Caco-2 (cell line): ENCODE measurements at places on chromosomes 5 and 9. TPM values are rescaled to one million over a fixed set of nuclear protein-coding genes. Genes with fewer than 3 reads are reported as not detected.

The LCN2 gene
- not detected in 2 replicates for total RNA-seq

The CCDC152 gene
- total RNA-seq = not detected in 2 replicates

DNA sequence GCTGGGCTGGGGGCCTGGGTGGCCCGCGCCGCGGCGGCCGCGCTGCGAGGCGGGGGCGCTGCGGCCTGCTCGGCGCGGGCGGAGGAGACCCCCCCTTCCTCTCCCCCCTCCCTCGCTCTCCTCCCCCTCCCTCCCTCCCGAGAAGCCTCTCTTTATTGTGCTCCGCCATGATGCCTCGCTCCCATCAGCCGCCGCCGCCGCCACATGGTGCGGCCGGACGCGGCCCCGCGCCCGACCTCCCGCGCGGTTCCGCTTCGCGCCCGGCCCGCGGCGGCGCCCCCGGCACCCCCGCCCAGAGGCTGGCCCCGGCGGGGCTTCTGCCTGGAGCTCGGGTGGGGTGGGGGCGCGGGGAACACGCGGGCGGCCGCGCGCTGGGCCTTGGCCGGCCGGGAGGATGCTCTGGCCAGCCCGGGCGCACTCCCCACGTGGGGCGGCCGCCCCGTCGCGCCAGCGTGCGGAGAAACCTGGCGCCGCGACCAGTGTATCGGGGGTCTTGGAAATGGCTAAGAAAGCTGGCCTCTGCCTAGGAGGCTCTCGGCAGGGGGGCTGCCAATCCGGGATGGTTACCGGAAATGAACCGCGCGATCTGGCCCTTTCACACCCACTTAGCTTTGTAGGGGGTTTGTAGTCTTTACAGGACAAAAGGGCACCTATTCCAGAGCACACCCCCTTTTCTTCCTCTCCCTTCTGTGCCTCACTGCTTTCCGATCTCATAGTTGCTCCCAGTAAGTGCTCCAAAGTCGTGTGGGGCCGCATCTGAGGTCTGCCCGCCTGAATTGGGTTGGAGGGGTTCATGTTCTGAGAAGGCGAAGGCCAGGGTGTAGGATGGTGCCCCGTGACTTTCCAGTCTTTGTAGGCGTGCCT is 1.0 kb downstream of the SET start:
- peak; percentile 39 for DNase-seq

The HAVCR1 gene
- 135 and 144 TPM in 2 replicates for total RNA-seq

GRCh38 chr9:93212409-93212808 is 28.5 kb downstream of the WNK2 start:
- DNase-seq = no peak

The ARID3C gene
- total RNA-seq = not detected in 2 replicates

GRCh38 chr5:137207023-137207760 is 291.9 kb downstream of the SPOCK1 start:
- no peak for DNase-seq

GRCh38 chr5:72746736-72747135 is 69.7 kb upstream of the TNPO1 start:
- no peak for DNase-seq

- no peak for DNase-seq
These were observed 225.7 kb downstream of the MAST4 start for GRCh38 chr5:66821688-66822429.

DNA sequence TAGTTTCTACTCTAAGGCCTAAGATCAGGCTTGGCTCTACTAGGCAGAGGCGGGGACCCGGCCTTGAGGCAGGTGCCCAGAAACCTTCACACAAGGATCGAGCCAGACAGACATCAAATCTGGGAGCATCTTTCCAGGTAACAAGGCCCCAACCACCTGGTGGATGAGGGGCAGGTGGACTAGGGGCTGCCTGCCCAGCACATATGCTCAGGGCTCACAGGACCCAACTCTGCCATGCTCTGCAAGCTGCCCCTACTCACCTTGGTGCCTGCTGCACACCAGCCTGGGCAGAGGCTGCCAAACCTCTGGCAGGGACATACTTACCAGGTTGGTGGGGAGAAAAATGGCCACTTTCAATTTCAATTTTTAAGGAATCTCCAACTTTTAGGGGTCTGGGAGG is 2.2 kb upstream of the ZNF618 start:
- DNase-seq = no peak

The CREBRF gene
- total RNA-seq = 12.3 and 12.6 TPM in 2 replicates

The SPINK7 gene
- total RNA-seq = not detected in 2 replicates

DNA sequence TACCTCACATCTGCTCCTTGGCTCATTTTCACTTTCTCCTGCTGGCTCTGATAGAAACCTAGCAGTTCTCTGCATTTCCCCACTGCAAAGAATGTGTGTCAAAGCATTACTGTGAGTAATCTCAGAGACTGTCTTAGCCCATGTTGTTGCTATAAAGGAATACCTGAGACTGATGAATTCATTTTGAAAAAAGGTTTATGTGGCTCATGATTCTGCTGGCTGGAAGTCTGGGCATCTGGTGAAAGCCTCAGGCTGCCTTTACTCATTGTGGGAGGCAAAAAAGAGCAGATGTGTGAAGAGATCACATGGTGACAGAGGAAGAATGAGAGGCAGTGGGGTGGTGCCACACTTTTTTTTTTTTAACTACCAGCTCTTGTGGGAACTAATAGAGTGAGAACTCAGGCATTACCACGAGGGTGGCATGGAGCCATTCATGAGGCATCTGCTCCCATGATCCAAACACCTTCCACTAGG is 191.6 kb upstream of the CTNND2 start:
- no peak for DNase-seq

GRCh38 chr5:147560718-147561331 is 51.0 kb upstream of the DPYSL3 start:
- no peak for DNase-seq

The MARCOL gene
- total RNA-seq = not detected in 2 replicates

GRCh38 chr5:158172005-158172404 is 313.1 kb upstream of the CLINT1 start:
- DNase-seq = no peak

DNA sequence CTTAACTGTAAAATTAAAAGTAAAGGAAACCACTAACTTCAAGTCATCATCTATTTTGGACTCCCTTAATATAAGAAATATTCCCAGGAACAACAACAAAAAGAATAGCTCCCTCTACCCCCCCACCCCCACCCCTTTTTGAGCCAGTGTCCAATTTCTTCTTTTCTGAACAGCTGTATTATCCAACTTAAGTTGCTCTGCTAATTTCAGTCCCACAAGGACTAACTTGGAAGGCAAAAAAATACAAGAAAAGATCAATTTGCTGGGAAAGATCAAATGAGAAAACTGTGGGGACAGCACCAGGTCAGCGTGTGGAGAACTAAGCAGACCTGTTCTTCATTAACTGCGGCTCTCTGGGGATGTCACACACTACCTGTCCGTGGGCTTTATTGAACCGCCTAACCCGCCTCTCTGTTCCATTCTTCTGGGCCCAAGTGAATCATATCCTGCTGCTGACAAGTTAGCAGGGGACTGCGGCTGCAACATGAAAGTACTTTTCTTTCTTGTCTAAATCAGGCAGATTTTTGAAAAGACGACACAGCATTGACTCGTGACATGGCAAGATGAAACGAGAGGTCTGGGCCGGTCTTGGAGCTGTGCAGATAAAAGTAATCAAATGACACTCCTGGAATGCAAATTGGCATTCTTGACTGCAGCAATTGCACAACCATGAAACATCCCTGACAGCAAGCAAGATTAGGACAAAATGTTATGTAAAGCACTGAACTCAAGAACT is 2.7 kb downstream of the BNC2 start:
- DNase-seq = peak; percentile 30

- DNase-seq = peak; percentile 41
These were observed 47.1 kb upstream of the AKNA start for GRCh38 chr9:114434878-114435311.

The DPYSL3 gene
- 106 and 109 TPM in 2 replicates for total RNA-seq

- peak; percentile 43 for DNase-seq
These were observed at the start of gene REEP2 for GRCh38 chr5:138438724-138439476. TSS of gene REEP2 (plus strand) at chr5:138439057. CDS start at chr5:138439209, 152 bp downstream.

- no peak for DNase-seq
These were observed 117.9 kb upstream of the NR5A1 start for GRCh38 chr9:124625087-124625486.

GRCh38 chr9:114317665-114318357 is 5.1 kb upstream of the ORM1 start:
- no peak for DNase-seq

The PCDHB2 gene
- total RNA-seq = 0.20 and 0.21 TPM in 2 replicates

DNA sequence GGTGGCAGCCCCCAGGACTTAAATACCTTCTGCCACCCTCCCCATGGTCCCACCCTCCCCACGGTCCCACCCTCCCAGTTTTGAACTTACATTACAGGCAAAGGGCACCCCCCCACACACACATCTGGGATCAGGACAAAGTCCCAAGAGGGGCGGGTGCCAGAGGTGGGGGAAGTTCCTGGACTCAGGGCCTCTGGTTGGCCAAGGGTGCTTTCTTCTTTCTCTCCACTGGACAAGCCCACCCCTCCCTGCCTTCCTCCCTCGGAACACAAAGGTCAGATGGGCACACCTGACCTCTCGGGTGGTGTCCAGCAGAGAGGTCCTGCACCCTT is 19.1 kb upstream of the RALGDS start:
- DNase-seq = no peak

DNA sequence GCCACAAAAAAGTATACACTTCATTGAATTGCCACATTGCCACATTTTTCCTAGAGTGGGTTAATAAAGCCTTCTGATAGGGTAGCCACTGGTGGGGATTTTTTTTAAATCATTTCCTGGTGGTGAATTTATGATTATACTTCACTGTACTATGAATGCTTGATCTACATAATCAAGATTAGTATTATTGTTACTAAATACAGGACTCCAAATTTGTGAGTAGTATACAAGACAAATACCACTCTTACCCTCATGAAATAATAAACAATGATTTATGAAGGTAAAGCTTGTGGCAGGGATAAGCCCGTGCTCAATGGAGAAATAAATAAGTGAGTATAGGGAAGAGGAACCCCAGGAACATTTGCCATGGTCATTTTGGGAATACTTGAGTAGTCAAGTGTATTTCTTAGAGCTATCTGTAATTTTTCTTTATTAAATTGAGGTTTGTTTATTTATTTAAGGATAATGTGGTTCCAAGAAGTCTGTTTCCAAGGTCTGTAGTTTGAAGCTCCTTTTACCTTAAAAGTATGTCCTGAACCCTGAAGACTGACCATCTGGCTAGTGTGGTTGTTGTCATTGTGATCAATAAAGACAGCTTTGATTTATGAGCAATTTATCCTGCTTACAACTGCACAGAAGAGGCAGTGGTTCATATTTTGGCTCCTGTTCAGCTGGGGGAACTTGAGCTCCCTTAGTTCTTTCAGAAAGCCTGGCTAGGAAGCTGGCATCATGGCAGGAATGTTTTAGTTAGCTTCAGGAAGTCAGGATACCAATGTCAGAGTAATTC is 118.6 kb downstream of the ZSWIM6 start:
- DNase-seq = no peak

The HACD4 gene
- total RNA-seq = not detected in 2 replicates

The EIF4E1B gene
- total RNA-seq = not detected in 2 replicates

DNA sequence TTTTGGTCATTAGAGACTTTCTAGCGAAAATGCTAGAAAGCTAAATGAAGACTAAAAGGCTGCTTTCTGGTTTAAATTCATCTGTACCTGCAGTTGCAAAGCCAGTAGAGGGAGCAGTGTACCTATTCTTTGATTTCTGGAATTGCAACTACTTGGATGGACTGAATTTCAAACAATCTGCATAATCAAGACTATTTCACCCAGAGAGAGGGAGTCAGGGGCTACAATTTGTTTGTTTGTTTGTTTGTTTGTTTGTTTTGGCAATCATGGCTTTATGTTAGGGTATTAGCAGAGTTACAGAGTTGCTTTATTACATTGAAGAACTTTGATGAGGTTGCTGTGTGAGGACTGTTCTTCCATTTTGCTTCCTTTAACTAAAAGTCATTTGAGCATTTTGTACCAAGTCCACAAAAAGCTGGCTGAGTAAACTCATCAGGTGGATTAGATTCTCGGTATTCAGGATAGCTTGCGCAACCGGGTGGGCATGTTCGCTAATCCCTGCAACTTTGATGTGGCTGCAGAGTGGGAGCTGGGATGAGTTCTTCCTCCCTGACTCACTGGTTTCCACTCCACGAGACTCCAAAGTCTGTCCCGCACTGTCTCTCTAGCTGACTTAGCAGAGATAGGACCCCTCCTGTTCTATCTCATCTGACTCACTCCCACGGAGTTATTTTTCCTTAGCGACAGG is 80.0 kb upstream of the TUT7 start:
- DNase-seq = no peak

DNA sequence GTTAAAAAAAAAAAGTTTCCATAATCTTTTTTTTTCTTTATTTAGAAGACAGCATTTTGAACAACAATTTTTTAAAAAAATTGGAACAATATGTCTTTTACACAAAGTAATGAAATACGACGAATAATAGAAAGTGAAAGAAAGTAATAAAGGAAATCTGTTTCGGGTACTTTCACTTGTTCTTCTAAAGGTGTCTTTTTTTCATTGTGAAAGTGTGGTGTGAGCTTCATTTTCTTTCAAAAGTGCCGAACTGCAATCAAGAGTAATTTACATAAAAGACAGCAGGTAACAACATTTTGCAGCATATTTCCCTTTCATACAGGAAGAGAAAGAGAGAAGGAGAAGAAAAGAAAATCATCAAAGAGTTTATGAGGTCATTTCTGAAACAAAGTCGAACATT is 159.7 kb upstream of the CDH12 start:
- DNase-seq = no peak

GRCh38 chr5:37846786-37847310 is 7.0 kb upstream of the GDNF start:
- DNase-seq = no peak

The CDO1 gene
- total RNA-seq = not detected in 2 replicates

DNA sequence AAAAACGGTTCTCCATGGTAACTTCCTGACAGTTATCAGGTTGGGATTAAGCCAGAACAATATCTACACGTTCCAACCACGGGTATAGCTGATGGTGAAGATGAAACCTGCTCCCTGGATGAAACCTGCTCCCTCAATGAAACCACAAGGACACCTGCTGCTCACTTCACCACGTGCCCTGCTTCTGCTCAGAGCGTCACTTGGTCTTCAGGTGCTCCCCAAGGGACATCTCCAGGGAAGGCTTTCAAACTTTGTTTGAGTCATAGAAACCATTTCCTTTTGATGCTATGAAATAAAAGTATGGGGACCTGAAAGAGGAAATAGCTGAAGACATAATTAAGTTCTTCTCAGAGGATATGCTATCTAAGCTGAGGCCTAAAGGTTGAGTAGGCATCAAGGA is 242.4 kb downstream of the MED10 start:
- no peak for DNase-seq

DNA sequence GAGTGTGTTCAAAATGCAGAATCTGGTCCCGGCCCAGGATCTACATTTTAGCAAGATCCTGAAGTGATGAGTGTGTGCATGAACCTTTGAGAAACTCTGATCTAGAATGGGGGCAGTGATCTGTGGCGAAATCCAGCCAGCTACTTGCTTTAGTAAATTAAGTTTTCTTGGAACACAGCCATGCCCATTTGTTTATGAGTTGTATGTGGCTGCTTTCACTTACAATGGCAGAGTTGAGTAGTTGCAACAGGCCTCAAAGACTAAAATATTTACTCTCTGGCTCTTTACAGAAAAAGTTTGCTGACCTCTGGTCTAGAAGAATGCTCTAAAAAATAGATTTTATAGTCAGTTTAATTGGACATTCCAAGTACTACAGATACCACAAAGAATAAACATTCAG is 588.3 kb downstream of the BNC2 start:
- DNase-seq = no peak

The CXXC5 gene
- 79.5 and 92.3 TPM in 2 replicates for total RNA-seq

The DND1 gene
- 1.8 TPM in 2 replicates for total RNA-seq
